ENCODE measurements at places on chromosomes 3 and 15.

GRCh38 chr3:54696313-54696712 lies 231.5 kb downstream of the LRTM1 start:
- DNase-seq: no peak

DNA sequence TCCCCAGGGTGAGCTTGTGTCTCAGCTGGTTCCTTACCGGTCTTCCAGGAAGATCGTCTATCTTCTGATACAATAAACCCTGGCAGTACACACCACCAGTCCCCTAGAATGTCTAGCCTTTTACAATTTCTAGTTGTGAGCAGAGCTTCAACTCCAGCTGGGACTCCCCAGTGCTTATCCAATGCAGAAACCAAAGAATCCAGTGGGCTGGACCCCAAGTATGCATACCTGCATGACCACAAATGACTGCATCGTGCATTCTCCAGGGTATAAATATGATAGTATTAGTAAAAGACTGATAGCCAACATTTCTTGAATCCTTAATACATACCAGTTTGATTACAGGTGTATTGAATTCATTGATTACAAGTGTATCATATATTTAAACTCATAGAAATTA lies 176.0 kb downstream of the SATB1 start:
- DNase-seq: no peak

DNA sequence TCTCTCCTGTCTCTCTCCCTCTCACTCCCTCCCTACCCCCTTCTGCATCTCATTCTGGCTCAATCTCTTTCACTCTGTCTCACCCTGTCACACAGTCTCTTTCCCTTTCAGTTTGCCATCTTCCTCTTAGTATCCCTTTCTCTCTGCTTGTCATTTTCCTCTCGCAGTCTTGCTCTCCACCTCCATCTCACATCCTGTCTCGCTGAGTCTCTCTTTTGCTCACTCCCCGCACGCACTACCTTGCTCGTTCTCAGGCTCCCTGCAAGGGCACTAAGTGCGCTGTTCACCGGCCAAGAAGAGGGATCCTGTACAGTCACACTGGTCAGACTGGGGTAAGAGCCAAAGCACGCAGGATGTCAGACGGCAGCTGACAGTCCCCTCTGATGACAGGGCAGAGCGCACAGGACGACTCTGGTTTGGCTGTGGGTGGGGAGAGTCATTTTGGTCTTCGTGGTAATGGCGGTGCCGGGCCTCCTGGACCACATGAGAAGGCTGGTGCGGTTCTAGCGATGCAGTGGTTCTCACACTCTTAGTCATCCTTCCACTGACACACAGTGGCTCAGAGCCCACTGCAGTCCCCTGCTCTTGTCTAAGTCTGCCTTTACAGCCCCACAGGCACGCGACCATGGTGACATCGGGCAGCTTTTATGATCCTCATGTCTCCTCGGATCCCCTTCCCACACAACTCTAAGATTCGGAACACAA lies 356.8 kb downstream of the FOXP1 start:
- DNase-seq: peak; percentile 40

DNA sequence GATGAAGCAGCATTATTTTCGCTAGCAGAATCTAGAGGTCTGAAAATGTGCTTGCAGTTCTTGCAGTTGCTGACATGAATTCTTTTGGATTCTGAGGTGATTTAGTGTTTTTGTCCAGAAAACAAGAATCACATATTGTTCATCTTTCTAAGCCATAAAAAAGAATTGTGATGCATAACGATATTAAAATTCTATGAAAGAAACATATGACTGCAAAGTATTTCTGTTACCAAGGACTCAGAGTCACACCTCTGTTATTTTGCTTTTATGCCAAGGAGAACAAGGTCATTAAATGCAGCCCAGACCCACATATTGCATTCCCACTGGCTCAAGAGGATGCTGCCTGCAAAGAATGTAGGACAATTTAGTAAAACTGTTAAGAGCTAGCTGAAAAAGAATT lies 299.8 kb upstream of the GPR149 start:
- DNase-seq: no peak

- no peak for DNase-seq
These were observed 95.8 kb upstream of the UMPS start for GRCh38 chr3:124634210-124635168.

DNA sequence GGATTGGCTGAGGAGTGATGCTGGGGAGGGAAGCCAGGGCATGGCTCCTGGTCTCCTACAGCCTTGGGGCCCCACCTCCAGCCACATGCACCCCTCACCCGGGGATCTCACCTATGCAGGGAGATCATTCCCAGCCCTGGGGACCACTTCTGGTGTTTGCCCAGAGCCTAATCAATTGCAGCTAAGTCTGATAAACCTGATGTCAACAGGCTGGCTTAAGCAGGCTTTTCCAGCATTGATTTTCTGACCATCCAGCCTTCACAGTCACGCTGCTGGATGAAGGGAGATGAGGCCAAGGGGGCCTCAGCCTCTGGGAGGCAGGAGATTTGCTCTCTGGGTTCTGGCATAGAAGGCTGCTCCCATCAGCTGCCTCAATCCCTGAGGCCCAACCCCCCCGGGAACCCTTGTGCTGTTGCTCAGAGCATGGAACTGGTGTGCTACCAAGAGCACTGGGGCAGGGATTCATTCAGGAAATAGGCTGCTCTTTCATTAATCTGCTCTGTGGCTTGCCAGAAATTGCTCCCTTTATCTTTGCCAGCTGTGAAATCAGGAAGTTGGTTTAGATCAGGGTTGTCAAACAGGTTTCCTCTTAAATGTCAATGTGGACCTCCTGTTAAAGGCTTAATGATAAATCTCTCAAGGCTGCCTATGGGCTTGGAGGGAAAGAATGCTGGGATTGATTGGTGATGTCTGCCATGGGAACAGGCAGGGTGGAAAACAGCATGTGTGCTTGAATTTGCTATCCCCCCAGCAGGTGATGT lies 19.0 kb downstream of the FAM3D start:
- DNase-seq: no peak
